ENCODE measurements at places on chromosomes 3 and 15.
A peak's percentile ranks its signal among the peaks of the same experiment; 100 is the strongest.

DNA sequence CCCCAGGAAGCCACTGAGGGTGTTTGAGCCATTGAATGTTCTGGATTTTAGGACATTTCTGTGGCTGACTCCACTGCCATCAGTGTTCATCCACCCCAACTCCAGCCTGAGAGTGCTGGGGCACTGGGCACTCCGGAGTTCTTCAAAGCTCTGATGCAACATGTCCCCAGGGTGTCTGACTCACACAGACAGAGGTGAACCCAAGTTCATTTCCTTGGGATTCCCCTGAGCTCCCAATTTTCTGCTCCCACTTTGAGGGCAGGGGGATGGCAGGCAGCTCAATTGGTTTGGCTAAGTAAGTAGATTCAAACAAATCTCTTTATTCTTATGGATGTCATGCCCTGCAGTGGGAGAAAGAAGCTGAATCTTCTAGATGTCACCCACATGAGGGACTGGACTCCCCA, 2.2 kb downstream of the STRA6 start:
- no peak for DNase-seq

DNA sequence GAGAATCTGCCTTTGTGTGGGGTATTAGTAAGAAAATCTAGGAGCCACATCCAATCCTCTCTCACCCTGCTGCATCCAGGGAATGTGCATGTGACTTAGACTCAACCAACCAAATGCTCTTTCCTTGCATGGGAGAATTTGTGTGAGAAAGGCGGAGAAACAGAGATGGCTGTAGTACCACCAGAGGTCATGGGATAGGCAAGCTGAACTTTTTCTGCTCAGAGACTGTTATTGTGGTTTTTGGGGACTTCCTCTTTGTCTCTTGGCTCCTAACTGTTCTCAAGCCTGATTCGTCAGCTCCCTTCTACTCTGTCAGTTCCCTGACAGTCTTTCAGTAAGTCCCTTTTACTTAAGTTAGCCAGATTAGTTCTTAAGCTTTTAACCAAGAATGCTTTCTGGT, 2.6 kb upstream of the ZSCAN2 start:
- peak; percentile 62 for DNase-seq

GRCh38 chr3:149657926-149658743, at the start of gene WWTR1:
Gene WWTR1 (minus strand): TSS chr3:149658025. CDS start chr3:149657306, 719 bp downstream.
- peak; percentile 40 for DNase-seq

GRCh38 chr3:37326144-37326543, 151.8 kb upstream of the LRRFIP2 start:
- DNase-seq, result no peak

DNA sequence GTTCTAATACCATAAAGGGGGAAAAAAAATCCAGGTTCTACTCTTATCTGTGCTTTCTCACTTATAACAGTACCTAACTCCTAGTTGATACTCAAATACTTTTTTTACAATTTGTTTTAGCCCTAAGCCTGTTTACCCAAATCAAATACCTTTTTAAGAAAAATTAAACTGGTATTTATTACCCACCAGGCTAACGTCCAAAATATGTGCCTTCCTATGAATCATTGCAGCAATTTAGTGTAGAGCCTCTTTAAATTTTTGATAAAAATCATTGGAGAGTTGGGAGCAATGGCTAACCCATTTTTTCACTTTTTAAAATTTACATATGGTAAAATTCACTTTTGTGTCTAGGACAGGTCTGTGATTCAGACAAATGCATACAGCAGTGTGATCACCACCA, 27.9 kb downstream of the FILIP1L start:
- DNase-seq, result no peak

Data from activated CD8-positive, alpha-beta T cell treated with anti-CD3 and anti-CD28 coated beads, Interleukin-2, amount 10 ng/mL, durations not matched to agents 7 days and 5 days (primary cell).